ENCODE measurements at places on chromosomes 3 and 15.

- DNase-seq: no peak
Observed at GRCh38 chr3:170383567-170383966, 26.1 kb downstream of the SKIL start.

GRCh38 chr15:96262097-96262496 is 68.4 kb upstream of the NR2F2 start:
- no peak for DNase-seq

- DNase-seq: no peak
Observed at GRCh38 chr15:94834494-94834893, 603.1 kb downstream of the MCTP2 start.

DNA sequence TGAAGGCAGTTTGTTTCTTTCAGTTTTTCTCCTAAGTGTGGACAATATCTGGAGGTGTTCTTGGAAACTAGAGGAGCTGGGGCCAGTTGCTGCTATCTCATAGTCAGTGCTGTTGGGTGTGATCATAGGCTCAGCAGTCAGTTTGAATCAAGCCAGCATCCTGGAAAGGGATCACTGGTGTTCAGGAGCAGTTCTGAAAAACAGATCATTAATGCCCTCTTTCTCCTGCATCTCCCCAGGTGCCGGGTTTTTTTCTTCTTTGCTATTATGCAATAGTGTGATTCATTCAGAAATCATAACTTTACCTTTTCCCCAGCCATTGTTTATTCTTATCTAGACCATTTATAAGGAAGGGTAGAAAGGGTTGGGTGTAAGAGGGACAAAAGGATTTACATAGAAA is 24.0 kb downstream of the LNP1 start:
- no peak for DNase-seq

DNA sequence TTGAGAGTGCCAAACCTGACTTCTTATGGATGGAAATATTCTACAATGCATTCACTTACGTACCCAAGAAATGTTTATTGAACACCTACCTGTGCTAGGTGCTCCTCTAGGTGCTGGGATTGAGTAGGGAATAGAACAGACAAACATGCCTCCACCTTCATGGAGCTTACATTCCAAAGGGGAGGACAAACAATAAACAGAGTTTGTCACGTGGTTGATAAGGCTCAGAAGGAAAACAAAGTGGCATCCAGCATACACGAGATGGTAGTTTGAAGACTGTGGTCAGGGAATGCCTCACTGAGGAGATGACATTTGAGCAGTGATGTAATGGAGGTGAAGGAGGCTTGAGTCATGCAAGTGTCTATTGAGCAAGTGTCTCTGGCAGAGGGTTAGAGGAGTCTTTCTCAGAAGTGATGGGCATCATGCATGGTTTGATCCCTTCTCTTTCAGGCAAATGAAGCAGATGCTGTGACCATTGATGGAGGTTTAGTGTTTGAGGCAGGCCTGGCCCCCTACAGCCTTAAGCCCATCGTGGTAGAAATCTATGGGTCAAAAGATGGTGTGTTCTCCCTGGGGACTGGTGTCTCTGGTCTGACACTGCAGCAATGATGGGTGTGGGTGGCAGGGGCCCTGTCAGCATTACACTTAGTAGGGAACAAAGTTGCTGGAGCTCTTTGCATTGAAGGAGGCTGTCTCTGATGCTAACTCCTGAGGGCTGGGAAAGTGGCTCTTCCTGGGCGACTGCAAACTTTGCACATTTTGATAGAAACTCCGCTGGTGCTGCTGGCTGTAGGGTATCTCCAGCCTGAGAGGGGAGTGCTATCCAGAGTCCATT is 29.7 kb upstream of the TOPBP1 start:
- no peak for DNase-seq

GRCh38 chr15:72169921-72170611 is 27.5 kb downstream of the GRAMD2A start:
- DNase-seq: no peak

GRCh38 chr3:36764704-36765038 is 318 bp upstream of the DCLK3 start:
- DNase-seq: no peak
